ENCODE measurements at places on chromosomes 11 and 22.

- no peak overlapping the region for H3K4me3 ChIP-seq
- H3K27me3 ChIP-seq, result no peaks in the 10 kb centered on the region
- peaks cover 11% of the 10 kb centered on the region for H3K4me1 ChIP-seq
- no peaks in the 10 kb centered on the region for H3K36me3 ChIP-seq
- no peak for DNase-seq
Measured at GRCh38 chr11:36635066-36635862, 37.2 kb upstream of the RAG2 start.

- no peaks in the 10 kb centered on the region for H3K27me3 ChIP-seq
- no peak overlapping the region for H3K27ac ChIP-seq
- H3K4me1 ChIP-seq, result no peaks in the 10 kb centered on the region
- no peak overlapping the region for H3K4me3 ChIP-seq
Measured at GRCh38 chr11:131896978-131897615, 526.7 kb downstream of the NTM start.

GRCh38 chr11:11584530-11584810 is 37.3 kb downstream of the GALNT18 start:
- no peak overlapping the region for H3K4me3 ChIP-seq
- no peaks in the 10 kb centered on the region for H3K27me3 ChIP-seq
- H3K27ac ChIP-seq, result no peak overlapping the region
- no peaks in the 10 kb centered on the region for H3K36me3 ChIP-seq
- peaks cover 37% of the 10 kb centered on the region for H3K4me1 ChIP-seq

GRCh38 chr11:103714246-103714645 is 322.2 kb upstream of the DDI1 start:
- H3K4me3 ChIP-seq, result no peak overlapping the region
- H3K27me3 ChIP-seq, result no peaks in the 10 kb centered on the region
- no peaks in the 10 kb centered on the region for H3K36me3 ChIP-seq
- H3K4me1 ChIP-seq, result peaks cover 6% of the 10 kb centered on the region
- no peak for DNase-seq
- no peak overlapping the region for H3K27ac ChIP-seq

GRCh38 chr11:77267962-77268361 is 33.5 kb downstream of the GDPD4 start:
- no peak overlapping the region for H3K4me3 ChIP-seq
- no peak for DNase-seq
- H3K36me3 ChIP-seq, result no peaks in the 10 kb centered on the region
- no peak overlapping the region for H3K27ac ChIP-seq
- H3K4me1 ChIP-seq, result no peaks in the 10 kb centered on the region
- no peaks in the 10 kb centered on the region for H3K27me3 ChIP-seq

DNA sequence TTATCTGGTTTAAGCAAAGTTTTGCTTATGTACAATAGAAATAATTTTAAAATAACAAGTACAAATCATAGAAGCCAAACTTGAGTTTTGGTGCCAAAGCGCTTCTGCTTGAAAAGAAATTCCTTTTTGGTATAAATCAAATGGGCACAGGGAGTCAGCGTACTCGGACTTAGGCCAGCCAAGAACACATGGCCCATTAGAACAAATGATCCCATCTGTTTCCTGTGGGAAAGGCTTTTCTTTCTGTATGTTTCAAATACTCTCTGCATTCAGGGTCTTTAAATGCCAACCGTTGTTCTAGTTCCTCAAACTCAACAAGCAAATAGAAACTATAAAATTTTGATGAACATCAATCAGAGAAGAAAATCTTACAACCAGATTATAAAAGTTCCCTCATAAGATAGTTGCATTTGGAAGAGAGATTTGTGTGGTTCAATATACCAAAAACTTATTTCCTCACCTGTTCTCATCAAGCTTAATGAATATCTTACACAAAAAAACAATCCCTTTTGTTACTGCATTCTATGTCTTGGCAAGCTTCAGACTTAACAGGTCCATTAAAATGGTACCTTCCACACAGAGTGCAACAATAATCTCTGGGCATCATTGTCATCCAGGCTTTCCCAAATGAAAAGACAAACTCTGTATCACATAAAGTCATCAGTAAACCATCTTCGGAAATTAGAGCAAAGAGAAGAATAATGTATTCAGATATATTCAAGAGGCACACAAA is 739.8 kb upstream of the API5 start:
- no peaks in the 10 kb centered on the region for H3K4me1 ChIP-seq
- no peaks in the 10 kb centered on the region for H3K27me3 ChIP-seq
- no peak overlapping the region for H3K4me3 ChIP-seq
- H3K36me3 ChIP-seq, result no peaks in the 10 kb centered on the region
- no peak overlapping the region for H3K27ac ChIP-seq
- DNase-seq, result no peak

DNA sequence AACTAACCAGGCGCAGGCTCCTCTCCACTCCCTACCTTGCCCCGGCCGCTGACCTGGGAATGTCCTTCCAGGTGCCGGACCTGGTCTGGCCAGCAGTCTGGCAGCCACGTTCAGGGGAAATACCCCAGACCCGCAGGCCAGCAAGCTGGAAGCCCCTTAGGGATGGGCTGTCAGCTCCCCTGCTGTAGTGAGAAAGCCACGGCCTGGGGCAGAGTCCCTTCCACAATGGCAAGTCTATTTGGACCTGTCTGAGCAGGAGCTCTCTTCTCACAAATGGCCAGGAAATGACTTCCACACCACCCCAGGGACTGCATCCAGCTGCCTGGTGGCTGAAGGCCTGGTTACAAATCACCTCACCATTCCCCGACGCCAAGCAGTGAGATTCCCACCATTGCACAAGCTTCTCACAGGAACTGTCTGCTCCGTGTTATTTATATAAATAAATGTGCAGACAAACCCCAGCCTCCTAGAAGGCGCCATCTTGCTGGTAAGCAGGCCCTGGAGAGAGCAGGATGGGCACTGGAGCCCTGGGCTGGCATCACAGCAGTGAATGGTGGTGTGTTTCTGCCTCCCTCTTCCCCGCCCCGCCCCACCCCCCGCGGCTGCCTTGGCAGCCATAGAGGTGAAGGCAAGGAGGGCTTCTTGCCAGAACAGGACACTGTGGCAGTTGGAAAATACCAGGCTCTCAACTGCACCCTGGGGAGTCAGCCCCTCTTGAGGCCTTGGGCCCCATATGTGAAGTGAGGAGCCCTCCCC is 23.7 kb downstream of the RSPH14 start:
- no peak overlapping the region for H3K27ac ChIP-seq
- H3K4me1 ChIP-seq, result no peaks in the 10 kb centered on the region
- H3K36me3 ChIP-seq, result no peaks in the 10 kb centered on the region
- DNase-seq, result no peak
- no peak overlapping the region for H3K4me3 ChIP-seq

DNA sequence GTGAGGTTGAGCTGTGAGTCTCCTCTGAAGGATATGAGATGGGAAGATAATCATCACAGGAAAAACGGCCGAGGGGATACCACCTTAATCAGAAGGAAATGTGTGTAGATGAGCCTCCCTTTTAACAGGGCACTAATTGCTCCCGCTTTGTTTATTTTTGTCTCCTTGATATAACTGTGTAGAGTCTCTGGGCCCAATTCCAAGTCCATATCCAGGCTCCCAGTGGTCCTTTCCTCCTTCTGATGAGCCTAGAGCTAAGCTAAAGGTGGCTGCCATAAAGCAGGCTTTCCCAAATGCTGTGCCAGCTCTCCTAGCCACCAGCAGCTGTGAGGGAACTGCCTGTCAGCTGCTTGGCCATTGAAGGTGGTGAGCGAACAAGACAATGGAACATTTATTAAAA is 17.1 kb upstream of the CCDC90B start:
- no peak overlapping the region for H3K27ac ChIP-seq
- H3K36me3 ChIP-seq, result no peaks in the 10 kb centered on the region
- no peak for DNase-seq
- no peak overlapping the region for H3K4me3 ChIP-seq

- H3K4me3 ChIP-seq, result no peak overlapping the region
- H3K27me3 ChIP-seq, result no peaks in the 10 kb centered on the region
- no peaks in the 10 kb centered on the region for H3K36me3 ChIP-seq
- no peak for DNase-seq
- H3K4me1 ChIP-seq, result no peaks in the 10 kb centered on the region
Measured at GRCh38 chr11:70302419-70302752, 31.9 kb downstream of the PPFIA1 start.

DNA sequence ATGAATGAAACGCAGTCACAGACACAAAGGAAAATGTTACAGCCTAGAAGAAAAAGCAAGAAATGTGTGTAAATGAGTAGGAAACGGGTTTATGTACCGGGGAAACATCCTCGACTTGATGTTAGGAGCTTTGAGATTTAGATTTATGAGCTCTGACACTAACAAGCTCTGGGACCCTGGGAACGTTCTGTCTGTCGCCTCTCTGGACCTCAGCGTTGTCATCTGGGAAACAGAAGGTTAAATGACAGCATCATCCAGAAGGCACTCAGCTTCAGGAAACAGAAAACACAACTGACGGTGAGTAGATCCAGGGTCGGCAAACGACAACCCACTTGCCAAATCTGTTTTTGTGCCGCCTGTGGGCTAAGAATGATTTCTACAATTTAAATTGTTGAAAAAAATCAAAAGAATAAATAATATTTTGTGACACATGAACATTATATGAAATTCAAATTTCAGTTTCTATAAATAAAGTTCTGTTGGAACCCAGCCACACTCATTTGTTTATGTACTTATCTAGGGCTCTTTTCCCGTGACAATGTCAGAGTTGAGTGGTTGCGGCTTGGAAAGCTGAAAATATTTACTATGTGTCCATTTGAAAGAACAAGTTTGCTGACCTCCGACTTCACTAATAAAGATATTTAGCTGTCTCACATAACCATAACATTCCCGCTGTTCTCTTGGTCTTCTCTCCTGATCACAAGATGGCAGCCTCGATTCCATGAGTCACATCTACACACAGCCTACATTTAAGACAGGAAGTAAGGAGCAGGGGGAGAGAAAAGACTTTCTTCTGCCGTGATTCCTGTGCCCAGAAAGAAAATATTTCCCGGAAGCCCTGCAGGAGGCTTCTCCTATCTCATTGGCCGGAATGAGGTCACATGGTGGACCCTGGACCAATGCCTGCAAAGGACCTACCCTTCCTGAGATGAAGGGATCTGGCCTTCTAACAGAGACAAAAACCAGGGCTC is 47.1 kb upstream of the SYT13 start:
- peaks cover 8% of the 10 kb centered on the region for H3K27me3 ChIP-seq
- no peak overlapping the region for H3K27ac ChIP-seq
- H3K4me1 ChIP-seq, result no peaks in the 10 kb centered on the region
- DNase-seq, result no peak
- no peaks in the 10 kb centered on the region for H3K36me3 ChIP-seq

GRCh38 chr22:21837248-21837979 is 30.0 kb downstream of the MAPK1 start:
- H3K4me1 ChIP-seq, result peaks cover 36% of the 10 kb centered on the region
- no peak overlapping the region for H3K4me3 ChIP-seq
- H3K36me3 ChIP-seq, result no peaks in the 10 kb centered on the region

Measured in neural progenitor cell (in vitro differentiated cells).